ENCODE measurements at places on chromosomes 13 and 19.

DNA sequence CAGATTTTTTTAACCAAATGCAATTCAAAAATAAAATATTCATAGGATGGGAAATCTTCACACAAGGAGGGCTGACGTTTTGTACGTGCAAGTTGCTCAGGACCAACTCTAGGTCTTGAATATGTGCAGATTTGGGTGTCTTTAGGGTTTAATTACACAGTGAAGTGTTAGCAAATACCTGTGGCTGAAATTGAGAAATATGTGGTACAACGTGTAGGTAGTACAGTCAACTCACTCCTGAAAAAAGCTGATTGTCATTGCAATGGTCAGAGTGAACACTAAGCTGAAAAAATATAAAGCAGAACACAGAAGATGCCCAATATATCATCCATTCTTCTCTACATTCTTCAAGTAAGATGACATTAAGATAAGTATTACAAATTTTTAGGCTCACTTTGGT, 314.3 kb downstream of the SLITRK1 start:
- no peak for DNase-seq

GRCh38 chr13:32340914-32341313, 25.6 kb downstream of the BRCA2 start:
- DNase-seq, result no peak

DNA sequence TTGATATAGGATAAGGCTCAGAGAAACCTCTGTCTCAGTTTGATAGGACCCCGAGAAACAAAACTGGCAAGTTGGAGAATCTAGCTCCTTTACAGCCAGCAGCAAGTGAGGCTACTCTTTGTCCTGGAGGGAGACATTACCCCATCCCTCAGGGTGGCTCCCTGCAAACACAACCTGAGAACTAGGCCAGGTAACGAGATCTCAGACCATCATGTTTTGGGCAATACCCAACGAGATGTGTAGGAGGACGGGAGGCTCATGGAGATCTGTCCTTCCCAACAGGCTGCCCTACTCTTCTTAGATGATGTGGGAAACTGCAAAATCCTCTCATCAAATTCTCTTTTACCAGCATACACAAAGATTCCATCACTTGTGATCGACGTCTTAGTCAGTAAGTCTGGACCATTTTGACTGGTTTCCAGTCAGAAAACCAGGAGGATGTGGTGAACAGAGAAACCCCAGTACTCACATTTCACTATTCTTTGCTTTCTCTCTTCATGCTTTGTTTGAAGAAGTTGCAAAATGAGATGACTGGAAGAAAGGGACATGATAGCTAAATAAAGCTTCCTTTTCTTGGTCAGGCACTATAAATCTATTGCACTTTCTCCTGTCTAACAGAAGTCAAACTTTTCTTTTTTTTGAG, 6.0 kb upstream of the CTU1 start:
- DNase-seq, result no peak

DNA sequence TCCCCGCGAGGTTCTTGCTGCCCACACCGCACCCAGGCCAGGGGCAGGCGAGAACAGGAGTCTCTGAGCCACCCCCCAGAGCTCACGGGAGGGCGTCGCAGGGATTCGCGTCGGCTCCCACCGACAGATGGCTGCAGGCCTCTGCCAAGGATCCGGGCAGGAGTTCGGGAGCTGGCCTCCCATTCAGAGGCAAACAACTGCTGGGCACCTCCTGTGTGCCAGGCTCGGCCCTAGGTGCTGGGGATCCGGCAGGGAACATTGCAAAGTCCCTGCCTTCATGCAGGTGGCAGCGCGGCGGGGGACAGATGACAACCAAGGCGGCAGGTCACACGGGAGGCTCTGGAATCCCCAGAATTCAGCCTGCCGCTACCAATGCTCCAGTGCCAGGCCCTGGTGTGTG, 25.3 kb downstream of the LRRC4B start:
- no peak for DNase-seq

DNA sequence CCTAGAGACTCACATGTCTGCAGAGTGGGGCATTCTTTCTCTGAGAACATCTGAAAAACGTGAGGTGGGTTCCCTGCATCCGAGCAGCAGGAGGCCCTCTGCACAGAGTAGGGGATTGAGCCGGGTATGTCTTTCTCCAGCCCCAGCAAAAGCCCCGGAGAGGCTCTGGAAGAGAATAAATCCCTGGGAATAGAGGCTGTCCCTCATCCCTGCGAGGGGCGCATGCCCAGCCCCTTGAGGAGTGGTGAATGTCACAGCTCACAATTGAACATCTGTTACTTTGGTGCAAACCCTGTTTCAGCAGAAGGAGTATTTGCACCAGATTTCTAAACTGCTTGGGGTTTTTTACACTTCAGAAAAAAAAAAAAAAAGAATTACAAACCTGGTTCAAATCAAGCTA, 164.6 kb downstream of the FGF14 start:
- DNase-seq, result no peak

- no peak for DNase-seq
Observed at GRCh38 chr13:93066187-93066586, 160.4 kb upstream of the GPC6 start.

- DNase-seq, result no peak
Observed at GRCh38 chr19:53989600-53990533, 1.6 kb upstream of the CACNG6 start.

DNA sequence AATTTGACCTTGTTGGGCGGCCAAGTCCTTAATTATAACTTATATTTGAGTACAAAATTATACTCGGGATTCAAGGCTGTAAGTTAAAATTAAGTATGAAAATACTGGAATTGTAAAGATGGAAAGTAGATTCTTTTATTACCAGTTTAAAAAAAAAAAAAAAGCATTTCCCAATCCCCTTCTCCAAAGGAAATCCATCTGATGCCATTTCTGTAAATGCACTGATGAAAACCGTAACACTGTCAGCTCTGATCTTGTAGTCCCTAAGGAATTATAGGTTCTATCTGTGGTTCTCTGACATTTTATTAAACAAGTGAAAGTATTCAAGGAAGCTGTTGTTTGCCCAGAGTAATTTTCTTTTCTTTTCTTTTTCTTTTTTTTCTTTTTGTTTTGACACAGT, 41.6 kb upstream of the HNRNPA1L2 start:
- no peak for DNase-seq

DNA sequence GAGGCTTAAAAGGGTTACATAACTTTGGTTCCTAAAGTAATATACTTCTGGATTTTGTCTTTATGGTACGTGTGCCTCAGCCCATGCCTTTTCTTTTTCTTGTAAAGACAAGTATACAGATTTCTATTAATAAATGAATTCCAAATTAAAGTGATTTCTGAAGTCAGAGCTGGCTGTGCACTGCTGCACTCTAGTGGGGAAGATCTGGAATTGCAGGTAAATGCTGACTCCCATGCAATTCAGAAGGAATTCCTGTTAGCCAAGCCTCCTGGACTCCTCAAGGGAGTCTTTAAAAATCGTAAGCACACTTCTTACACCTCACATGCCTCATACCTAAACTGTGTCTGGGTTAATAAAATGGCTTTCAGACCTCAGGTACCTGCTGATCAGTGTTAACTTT, 118.4 kb upstream of the SLC7A1 start:
- no peak for DNase-seq

DNA sequence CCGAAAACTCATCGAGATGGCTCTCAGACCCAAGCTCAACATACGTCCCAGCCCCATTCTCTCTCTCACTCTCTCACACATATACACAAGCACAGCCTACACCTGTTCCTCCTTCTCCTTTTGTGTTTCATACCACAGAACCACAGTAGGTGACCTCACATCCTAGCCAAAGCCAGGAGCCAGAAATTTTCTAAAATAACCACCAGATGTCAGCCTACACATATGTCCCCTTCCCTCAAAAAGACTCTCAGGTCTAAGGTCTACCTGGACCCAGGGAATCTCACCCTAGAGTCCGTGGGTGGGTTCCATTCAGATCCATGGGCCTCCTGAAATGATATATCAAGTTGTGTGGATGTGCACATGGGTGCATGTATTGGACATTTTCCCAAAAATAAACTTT, 104.2 kb upstream of the IPO5 start:
- no peak for DNase-seq

- no peak for DNase-seq
Observed at GRCh38 chr19:38497907-38498306, 64.4 kb downstream of the RYR1 start.

DNA sequence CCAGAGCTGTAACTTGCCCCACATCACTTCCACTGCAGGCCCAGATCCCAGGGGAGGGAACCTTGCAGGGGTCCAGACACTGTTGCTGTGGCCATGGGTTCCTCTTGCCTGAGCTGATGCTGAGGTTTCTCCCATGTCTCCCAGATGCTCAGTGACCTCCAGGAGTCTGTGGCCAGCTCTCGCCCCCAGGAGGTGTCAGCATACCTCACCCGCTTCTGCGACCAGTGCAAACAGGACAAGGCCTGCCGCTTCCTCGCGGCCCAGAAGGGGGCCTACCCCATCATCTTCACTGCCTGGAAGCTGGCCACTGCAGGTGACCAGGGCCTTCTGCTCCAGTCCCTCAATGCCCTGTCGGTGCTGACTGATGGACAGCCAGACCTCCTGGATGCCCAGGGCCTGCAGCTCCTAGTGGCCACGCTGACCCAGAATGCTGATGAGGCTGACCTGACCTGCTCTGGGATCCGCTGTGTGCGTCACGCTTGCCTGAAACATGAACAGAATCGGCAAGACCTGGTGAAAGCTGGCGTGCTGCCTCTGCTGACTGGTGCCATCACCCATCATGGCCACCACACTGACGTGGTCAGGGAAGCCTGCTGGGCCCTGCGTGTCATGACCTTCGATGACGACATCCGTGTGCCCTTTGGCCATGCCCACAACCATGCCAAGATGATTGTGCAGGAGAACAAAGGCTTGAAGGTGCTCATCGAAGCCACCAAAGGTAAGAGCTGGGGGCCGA, 12.1 kb upstream of the SLC25A42 start:
- no peak for DNase-seq

- DNase-seq, result no peak
Observed at GRCh38 chr19:28159065-28159464, 1053.9 kb downstream of the UQCRFS1 start.

DNA sequence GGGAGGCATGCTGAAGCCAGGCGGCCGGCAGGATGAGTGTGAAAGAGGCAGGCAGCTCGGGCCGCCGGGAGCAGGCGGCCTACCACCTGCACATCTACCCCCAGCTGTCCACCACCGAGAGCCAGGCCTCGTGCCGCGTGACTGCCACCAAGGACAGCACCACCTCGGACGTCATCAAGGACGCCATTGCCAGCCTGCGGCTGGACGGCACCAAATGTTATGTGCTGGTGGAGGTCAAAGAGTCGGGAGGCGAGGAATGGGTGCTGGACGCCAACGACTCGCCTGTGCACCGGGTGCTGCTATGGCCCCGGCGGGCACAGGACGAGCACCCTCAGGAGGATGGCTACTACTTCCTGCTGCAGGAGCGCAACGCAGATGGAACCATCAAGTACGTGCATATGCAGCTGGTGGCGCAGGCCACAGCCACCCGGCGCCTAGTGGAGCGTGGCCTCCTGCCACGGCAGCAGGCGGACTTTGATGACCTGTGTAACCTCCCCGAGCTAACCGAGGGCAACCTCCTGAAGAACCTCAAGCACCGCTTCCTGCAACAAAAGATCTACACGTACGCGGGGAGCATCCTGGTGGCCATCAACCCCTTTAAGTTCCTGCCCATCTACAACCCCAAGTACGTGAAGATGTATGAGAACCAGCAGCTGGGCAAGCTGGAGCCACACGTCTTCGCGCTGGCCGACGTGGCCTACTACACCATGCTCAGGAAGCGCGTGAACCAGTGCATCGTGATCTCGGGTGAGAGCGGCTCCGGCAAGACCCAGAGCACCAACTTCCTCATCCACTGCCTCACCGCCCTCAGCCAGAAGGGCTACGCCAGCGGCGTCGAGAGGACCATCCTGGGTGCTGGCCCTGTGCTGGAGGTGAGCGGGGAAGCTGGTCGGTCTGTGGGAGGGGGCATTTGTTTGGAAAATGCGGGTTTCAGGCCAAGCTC, 26.4 kb downstream of the MYO9B start:
- DNase-seq, result no peak

DNA sequence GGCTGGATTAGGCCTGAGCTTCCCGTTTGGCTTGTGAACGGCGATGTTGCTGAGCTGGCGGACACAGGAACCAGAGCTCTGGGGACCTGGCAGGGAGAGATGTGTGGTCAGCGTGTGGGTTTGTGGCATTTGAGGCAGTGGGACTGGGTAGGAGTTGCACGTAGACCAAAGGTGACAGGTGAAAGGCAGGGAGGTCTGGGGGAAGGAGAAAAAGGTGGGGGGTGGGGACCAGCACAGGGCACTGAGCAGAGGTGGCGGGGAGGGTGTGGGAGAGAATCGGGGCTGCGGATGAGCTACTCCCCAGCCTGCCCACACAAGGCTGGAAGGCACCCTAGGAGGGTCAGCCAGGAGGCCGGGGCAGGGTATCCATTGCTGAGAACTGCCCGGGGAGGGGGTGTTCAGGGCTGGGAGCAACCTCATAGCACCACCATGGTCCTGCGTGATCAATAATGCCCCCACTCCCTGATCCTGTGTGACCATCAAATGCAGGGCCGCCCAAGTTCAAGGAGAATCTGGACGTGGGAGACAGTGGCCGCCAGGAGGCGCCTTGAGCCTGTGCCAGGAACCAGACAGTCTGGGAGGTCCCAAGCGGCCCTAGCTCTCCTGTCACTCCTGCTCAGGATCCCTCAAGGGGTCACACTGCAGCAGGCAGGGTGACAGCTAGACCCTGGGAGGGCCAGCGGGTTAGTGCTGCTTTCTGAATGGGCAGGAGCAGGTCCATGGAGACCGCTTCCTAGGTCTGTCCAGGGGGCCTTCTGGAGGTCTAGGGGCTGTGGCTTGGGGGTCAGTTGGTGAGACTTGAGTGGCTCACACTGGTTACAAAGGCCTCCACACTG, 12.8 kb upstream of the SELENOW start:
- DNase-seq, result no peak

DNA sequence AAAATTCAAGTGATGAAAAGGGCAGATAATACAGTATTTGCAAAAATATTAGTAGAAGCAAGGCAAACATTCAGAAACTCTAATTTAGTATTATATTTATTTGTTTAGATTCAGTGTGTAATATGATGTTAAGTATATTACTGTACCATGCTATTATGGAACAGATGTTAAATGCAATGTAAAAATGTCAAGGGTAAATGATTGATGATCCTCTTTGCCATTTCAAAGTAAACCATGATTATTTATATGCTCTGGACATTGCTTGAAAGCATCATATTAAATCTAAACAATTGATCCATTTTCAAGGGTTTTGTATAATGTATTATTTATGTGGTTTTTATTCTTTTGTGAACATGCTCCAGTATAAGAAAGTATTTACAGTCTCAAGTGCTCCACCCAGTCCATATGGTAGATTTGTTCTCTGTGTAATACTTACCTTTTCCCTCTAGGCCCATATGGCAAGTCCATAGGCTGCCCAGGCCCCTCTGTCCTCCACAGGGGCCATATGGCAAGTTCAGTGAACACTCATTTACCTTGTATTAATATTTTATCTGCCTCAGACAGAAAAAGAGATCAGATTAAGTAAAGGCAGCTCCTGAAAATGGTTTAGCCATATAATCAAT, 353.5 kb downstream of the DACH1 start:
- DNase-seq, result no peak

GRCh38 chr19:55486971-55487923, 989 bp upstream of the SSC5D start:
- DNase-seq, result peak; percentile 63

DNA sequence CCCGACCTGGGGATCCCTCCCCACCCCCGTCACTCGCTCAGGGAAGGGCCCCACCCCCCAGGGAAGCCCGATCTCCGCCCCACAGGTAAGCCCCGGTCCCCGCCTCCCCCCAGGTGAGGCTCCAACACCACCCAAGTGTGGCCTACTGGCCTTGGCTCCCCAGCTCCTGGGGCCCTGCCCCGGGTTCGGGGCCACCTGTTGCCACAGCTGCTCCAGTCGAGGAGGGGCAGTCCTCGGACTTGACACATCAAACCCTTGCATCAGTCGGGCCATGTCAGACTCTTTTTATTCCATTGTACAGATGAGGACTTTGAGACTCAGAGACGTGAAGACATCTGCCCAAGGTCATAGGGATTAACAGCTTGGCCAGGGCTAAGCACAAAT, 512 bp downstream of the CC2D1A start:
- DNase-seq, result no peak
